ENCODE measurements at places on chromosomes 7 and 10.

DNA sequence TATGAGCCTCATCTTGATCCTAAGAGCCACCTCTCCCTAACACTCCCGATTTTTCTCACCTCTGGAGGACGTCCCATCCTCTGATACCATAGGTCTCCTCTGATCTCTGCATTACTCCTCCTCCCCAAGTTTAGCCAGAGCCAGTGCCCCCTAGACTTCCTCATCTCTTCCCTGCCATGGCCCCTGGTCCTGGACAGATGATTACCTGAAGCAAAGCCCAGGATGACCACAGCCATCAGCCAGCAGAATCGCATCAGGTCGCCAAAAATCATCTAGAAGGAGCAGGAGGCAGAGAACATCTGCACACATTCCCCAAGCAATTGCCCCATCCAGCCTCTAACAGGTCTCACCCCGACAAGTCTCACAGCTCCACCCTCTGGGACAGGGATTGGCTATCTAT is 11.7 kb downstream of the TRPV6 start:
- no peak for DNase-seq

DNA sequence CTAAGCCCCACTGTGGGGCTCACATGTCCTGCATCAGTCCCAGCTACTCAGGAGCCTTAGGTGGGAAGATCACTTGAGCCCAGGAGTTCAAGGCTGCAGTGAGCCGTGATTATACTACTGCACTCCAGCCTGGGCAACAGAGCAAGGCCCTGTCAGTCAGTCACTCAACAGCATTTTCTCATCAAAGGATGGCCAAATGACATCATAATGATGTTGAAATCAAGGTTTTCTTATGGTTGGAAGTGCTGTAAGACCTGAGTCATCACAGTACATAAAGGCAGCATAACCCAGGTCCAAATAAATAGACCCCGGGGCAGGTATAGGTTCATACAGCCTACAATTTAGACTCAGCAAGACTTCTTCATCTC is 341.1 kb downstream of the PARD3 start:
- no peak for DNase-seq

DNA sequence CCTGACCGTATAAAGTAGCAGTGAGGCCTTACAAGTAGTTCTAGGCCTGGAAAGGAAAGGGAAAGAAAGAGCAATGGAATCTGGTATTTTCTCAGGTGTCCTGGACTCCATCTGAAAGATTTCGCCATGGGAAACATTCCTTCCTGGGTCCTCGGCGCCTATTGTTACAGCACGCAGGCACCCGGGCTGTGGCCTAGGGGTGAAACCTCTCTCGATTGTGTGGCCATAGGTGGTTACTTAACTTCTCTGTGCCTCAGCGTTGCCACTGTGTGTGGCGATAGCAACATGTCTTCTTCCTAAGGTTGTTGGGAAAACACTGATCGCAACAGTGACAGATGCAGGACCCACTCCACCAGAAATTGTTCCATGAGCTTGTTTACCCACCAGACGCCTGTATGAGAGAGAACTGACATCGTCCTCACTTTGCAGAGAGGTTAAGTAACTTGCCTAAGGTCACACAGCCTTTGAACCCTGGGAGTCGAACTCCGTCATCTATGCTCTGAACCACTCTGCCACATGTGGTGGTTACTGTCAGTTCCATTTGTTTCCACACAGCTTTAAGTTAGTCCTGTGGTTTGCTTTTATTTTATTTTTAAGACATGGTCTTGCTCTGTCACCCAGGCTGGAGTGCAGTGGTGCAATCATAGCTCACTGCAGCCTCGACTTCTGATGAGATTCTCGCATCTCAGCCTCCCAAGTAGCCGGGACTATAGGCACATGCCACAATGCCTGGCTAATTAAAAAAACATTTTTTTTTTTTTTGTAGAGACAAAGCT is 73.4 kb downstream of the LHPP start:
- DNase-seq = no peak

DNA sequence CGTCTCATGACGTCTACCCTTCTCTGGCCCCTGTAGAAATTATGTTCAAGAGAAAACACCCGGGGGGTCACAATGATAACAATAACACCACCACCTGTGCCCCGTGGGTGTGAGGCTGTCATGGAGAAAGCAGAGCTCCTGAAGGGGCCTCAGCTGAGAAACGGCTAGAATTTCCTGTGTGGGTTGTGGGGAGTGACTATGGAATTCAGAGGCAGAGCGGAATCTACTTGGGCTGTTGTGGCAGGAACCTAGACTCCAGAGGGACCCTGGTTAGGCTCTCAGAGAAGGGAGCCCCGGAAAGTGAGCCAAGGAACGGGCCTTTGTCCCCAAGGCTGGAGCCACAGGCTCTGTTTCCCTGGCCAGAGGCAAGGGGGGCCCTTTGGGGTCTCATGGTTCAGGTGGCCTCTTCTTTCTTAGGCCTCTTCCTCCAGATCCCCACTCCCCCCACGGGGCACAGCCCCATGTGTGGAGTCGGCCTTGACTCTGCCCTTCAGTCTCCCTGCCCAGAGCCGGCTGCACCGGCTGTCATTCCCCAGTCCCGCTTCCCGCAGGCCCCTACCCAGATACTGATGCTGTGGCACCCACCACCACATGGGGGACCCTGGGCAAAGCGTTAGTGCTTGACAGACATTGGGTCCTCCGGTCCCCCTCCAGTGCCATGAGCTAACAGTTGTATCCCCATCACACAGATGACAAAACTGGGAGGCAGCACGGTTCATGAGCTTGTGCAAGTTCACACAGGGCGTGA is 6.5 kb upstream of the GIMAP8 start:
- no peak for DNase-seq

GRCh38 chr7:105345003-105345402 is 43.7 kb downstream of the SRPK2 start:
- no peak for DNase-seq

GRCh38 chr10:124675824-124676223 is 68.4 kb downstream of the FAM53B start:
- DNase-seq = no peak

All from AG04449 (cell line).